ENCODE measurements at places on chromosomes 12 and 14.

DNA sequence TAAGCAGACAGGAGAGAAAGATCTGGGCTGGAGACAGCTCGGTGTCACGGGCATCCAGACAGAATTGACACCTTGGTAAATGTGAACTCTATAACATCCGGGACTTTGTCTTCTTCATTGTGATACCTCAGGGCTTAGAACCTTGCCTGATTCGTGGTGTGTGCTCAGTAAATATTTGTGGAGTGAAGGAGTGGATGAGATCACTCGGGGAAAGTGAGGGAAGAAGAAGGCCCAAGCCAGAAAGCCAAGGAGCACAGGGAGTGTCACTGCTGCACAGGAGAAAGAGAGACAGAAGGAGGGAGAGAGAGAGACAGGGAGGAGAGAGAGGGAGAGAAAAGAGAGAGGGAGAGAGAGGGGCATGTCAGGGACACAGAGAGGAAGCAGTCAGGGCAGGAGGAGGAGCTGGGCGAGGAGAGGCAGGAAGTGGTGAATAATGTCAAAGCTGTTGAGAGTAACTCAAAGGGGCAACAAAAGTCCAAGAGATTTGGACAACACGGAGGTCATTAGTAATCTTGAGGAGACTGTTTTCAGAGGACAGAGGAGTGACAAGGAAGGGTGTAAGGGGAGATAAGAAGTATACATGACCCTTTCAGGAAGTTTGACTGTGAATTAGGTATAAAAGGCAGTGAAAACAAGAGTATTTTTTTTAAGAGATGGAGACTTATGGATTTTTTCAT, 141.6 kb upstream of the MAX start:
- DNase-seq, result peak; percentile 28

GRCh38 chr14:29444805-29445204, 482.8 kb downstream of the PRKD1 start:
- DNase-seq, result no peak

DNA sequence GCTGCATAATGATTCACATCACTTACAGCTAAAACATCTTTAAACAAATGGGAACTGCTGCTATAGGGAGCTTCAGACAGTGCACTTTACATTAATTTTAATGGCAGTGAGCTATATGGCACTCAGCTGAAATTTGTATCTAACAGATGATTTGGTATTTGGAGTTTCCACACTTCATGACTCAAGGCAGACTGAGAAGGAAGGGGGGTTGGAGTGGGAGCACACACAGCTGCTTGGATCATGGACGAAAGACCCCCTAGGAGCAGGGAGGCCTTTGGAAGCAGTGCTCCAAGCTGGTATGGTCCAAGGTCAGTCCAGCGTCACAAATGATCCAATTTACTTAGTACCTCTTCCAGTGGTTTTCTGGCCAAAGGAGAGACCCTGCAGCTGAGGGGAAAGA, 389.7 kb downstream of the FUT8 start:
- no peak for DNase-seq

DNA sequence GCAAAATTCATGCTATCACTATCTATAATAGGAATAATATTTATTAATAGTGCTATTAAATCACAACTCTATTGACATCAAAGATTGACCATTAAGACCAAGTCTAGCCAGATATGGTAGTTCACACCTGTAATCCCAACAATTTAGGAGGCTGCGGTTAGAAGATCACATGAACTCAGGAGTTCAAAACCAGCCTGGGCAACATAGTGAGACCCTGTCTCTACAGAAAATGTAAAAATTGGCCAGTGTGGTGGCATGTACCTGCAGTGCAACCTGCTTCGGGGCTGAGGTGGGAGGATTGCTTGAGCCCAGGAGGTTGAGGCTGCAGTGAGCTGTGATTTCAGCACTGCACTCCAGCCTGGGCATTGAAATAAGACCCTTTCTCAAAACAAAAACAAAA, 11.0 kb downstream of the VEZT start:
- DNase-seq, result no peak

DNA sequence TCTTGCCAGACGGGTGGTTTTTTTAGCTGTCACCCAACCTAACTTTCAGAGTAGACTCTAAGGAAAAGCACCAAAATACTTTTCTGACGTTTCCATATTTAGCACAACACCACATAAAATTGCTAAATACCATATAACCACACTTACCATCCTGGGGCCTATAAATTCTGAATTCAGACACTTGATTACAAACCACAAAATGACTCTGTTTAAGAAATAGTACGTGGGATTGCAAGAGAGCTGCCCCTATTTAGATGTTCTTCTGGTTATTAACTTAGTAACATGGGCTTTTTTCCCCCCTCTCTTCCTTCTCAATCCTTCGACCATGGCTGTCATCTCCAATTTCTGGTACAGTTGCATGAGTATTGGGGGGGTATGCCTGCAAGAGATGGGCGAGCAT, 287.7 kb downstream of the BMP4 start:
- DNase-seq, result no peak

DNA sequence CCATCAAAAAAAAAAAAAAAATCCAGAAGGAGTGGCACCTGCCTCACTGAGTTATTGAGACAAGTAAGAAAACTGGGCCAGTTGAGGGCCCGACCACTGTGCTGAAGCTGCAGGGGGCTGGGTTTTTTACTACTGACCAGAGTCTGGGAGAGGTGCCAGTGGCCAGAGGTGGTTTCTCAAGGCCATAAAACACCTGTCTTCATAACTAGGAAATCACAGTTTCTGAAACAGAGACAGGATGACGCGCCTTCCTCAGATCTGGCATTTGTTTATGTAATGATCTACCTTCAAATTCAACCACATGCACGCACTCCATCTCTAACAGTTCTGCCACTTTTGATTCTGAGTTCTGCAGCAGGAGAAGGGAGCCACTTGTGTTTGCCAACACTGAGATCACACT, 12.7 kb downstream of the TSPAN11 start:
- no peak for DNase-seq

DNA sequence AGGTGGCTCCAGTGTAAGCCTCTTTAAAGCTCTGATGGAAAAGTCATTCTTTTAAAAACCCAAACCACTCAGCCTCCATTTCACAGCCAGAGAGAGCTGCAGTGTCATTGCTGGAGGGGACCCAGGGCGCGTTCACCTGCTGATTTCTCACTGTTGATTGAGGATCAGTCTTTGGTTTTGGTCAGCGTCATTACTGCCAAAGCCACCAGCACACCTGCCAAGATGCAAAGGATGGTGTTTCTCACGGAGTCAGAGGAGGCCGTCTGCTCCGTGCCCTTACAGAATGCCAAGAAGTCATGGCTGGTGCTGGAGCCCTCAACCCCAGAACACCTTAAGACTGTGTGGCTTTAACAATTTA, 32.8 kb upstream of the BATF start:
- DNase-seq, result no peak

DNA sequence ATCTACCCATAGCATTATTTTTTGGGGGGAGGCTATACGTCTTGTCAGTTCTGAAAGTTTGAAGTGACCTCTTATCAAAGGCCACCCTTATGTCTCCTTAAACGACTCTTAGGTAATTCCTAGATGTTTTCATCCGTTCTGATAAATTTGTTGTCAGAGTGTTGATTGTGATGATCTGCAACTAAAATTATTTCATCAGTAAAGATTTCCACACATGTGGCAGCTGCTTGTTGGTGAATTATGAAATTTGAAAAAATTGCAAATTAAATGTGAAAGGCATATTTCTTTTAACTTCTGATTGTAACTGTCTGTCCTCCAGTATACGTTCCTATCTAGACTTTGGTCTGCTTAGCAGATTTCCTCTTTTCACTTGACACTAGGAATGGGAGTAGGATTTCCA, 1.4 kb downstream of the ADIPOR2 start:
- peak; percentile 20 for DNase-seq

- DNase-seq, result no peak
Observed at GRCh38 chr12:91033251-91033650, 24.6 kb downstream of the KERA start.

GRCh38 chr12:29283969-29284700, 96.8 kb downstream of the ERGIC2 start:
- DNase-seq, result no peak

GRCh38 chr12:124625867-124626675, 58.7 kb upstream of the NCOR2 start:
- peak; percentile 58 for DNase-seq

DNA sequence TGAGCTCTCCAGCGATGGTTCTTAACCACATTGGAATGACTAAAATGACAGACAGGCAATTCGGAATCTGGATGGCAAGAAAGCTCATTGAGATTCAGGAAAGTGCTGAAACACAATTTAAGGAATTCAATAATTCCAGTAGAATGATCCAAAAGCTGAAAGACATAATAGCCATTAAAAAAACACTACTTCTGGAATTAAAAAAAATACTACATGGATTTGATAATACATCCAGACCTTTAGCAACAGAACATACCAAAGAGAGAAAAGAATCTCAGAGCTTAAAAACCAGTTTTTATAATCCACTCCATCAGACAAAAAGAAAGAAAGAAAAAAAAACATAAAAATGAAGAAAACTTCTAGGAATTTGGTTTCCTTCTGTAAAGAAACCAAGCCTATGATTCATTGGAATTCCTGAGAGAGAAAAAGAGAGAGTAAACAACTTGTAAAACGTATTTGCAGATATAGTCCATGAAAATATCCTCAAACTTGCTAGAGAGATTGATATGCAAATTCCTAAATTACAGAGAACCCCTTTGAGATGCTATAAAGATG, 52.8 kb downstream of the SLCO1B1 start:
- DNase-seq, result no peak

GRCh38 chr14:31269634-31270195, 62.1 kb upstream of the HECTD1 start:
- DNase-seq, result no peak

DNA sequence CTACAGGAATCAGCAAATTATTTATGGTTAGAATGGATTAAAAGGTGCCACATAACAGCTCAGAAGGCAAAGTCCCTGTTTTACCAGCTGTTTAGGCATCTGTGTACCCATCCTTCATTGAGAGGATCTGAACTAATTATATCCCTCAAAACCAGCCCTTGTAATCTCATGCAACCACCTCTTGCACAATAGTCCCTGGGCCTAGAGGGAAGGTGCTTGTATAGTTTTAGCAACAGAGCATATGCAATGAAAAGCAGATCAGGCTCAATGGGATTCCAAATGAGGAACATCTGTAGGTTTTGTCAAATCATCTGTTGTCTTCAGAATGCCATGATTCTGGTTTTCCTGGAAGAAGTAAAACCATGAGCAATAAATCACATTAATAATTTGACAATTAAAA, 26.0 kb upstream of the GLIPR1L2 start:
- DNase-seq, result no peak

- no peak for DNase-seq
Observed at GRCh38 chr14:32938719-32939253, at the start of gene NPAS3. TSS of gene NPAS3 (plus strand) at chr14:32938879.

DNA sequence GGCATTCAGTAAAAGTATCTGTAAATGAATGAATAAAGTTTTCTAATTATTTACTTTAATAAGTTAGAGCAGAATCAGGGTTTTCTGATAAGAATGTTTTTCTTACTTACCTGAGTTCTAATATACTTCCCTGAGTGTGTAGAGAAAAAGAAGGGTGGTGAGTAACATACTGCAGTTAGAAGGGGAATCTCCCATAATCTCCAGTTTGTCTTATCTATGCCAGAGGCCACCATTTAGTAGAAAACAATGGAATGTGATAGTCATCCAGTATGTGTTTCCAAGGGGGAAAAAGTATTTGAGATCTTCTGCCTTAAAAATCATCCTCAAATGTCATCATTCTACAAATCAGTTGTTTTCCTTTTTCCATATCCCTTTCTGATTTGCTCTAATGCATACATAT, 56.5 kb upstream of the PAWR start:
- DNase-seq, result no peak

DNA sequence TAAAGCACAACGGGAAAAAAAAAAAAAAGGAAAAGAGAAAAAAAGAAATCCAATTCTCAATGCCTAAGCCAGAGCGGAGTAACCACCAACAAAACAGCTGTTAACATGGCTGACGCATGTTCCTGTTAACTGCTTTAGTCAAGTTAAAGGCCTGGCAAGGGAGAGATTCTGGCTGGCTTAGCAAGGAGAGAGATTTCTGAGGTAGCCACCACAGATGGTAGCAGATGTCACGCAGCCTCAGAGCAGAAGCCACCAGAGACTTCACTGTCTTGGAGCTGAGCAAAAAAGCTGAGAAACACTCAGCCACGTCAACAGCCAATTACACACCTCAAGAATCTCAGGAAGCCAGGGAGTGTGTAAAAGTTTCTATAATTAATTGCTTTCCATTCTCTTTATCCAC, 87.1 kb downstream of the TMCC3 start:
- DNase-seq, result no peak

DNA sequence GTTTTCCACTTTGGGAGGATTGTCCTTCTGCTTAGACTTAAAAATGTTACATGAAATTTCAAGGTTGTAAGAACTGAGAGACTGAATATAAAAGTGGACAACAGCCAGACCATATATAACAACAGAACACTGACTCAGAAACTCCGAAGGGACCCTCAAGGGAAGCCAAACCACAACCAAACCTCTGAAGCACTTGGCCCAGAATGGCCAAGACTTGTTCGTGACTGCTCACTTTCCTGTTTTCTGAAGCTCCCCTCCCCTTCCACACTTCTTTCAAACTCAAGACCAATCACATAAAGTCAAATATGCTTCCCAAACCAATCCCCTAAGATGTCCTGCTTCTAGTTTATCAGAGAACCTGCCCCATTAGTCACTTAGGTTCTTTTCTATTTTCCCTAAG, 13.7 kb downstream of the OR6J1 start:
- DNase-seq, result no peak

GRCh38 chr14:99028041-99028440, 244.0 kb downstream of the BCL11B start:
- no peak for DNase-seq

DNA sequence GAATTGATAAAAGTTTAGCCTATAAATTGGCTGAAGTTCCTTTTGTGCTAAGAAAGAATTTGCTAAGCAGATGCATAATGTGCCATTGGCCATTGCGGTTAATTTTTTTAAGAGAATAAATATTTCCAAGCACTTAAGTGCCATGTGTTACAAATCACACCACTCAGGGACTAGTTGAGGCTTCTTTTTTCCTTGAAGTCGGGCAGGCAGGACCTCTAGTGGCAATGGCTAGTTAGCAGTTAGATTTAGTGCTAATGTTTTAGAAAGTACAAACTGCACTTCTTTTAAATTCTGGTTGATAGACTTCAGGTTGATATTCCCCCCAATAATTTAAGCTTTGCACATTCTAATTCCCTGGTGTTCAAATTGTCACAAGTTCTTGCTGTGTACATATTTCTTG, 294.3 kb downstream of the APAF1 start:
- DNase-seq, result no peak

- DNase-seq, result no peak
Observed at GRCh38 chr14:63248211-63248610, 44.0 kb downstream of the RHOJ start.

- no peak for DNase-seq
Observed at GRCh38 chr14:103346286-103346685, 12.2 kb downstream of the EIF5 start.
